ENCODE measurements at places on chromosomes 4 and X.

DNA sequence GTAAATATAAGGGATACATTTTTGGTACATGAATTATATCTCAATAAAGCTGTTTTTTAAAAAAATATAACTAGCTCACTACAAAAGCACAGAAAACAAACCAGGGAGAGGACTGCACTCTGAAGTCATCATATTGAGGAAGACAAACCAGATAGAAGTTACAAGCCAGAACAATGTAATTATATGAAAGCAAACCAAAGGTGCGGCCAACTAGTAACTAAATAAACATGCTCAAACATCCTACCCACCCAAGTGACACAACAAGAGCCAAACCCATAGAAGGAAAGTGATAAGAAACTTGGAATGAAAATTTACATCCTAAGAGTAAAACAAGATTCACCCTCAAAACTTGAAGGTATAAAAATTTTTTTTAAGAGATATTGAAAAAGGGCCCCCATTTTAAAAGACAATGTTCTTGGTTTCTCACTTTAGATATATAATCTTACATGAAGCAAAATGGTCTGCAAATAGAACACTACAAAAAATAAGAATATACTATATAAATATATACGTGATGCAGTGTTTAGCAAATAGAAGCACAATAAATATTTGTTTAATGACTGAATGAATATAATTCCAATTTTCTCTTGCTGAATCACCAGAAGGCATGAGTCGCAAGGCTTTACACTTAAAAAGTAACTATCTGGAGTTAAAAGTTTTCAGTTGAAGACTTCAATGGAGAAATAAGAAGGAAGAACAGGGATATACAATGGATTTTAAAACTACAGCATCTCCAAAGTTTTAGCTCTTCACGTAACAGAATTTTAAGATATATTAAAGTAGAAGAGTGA, 4.0 kb upstream of the SH3D19 start:
- DNase-seq: no peak

DNA sequence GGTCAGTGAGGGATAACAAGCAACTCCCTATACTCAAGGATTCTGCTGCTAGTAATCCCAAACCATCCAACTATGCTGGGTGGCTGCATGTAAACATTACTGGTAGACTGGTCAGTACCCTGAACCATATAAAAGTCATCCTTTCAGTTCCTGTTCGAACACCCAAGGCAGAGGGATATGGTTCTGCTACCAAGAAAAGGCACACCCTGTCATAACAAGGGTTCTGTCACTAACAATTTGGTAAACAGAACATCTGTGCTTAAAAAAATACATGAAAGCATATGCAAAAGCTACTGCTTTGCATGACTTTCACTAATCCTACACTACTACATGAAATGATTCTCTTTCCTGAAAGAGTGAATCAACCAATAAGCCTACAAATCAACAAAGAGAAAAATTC, 76.8 kb upstream of the MCF2 start:
- DNase-seq: no peak

DNA sequence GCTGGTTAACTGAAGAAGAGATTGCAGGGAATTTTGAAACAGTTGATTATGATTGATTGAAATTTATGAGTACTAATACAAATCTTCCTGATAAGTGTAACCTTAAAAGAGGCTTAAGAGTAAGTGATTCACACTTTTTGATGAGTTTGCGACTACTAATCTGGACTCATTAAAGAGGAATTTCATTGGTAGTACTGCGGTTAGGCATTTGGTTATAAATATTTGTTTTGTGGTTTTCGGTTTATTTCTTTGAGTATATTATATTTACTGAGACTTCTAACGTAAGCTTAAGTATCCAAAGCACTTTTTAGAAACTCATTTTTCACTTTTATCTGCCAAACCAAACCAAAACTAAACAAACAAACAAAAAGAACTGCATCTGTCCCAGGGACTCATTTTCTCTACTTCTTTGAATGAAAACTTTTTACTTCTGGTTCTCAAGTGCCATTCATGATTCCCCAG, 20.7 kb downstream of the SLIT2 start:
- DNase-seq: no peak

DNA sequence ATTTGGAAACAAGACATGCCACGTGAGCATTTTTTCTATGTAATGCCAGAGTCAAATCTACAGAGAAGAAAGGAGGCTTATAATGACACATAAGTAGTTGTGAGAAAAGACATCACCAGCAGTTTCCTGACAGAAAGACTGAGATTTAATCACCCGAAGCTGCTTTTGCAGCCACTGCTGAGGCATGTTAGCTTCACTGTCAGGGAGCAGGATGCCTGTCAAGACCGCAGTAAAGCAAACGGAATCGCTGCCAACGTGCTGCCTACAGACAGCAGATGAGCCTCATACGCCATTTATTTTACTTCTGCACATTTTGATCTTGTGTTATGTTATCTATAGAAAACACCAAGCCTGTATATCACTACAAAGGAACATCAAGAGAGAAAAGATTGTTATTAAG, 68.7 kb upstream of the NDST3 start:
- peak; percentile 58 for DNase-seq

- DNase-seq: no peak
Measured at GRCh38 chr4:8725071-8725841, 132.7 kb downstream of the CPZ start.

- no peak for DNase-seq
Measured at GRCh38 chr4:152165146-152165545, 370.7 kb downstream of the FBXW7 start.

GRCh38 chr4:144614850-144615585, 30.9 kb upstream of the HHIP start:
- DNase-seq: no peak

Measured in NCI-H446 treated with DMSO at 0.1 percent for 48 hours (cell line).